RWPE2 (cell line): ENCODE measurements at places on chromosomes 1 and 21.

DNA sequence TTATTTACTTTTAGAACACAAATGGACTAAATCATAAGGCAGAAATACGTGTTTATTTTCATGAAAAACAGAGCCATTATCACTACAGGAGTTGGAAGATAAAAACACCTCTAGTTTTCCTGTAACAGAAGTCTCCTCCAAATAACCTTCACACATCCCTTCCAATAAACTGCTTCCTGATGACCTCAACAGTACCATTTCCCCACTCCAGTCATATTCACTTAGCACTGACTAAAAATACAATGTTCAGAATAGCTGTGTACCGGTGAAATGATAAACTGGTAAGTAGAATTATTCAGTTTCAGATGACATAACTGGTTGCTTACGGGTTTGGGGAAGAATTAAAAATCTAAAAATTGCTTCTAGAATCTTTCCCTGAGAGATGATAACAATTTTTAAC, 137.9 kb downstream of the DENND1B start:
- no peak for DNase-seq

- no peak for DNase-seq
Observed at GRCh38 chr1:102566182-102566581, 542.1 kb downstream of the COL11A1 start.

- DNase-seq, result no peak
Observed at GRCh38 chr1:198174297-198174696, 17.5 kb downstream of the NEK7 start.

GRCh38 chr1:173332026-173332425, 124.9 kb upstream of the TNFSF4 start:
- no peak for DNase-seq
